ENCODE measurements at places on chromosomes 3 and 15. TPM values are rescaled to one million over a fixed set of nuclear protein-coding genes. Genes with fewer than 3 reads are reported as not detected.

DNA sequence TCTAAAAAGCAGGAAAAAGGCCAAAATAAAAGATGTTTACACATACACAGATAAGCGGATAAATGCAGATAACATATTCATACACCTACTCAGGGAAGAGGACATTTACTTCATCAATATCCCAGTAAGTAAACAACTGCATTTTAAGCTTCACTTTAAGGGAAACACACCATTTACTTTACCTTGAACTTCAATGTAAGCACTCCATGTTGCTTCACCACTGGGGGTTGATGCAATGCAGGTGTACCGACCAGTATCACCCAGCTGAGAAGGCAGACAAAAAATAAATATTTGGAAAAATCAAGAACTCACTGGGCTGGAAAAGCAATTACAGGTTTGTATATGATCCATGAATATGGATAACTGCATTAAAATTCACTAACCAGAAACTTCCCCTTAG lies 1099.5 kb downstream of the ROBO1 start:
- no peak for ATAC-seq

GRCh38 chr3:119834754-119835370 lies 53.0 kb downstream of the NR1I2 start:
- ATAC-seq, result peak; percentile 73

DNA sequence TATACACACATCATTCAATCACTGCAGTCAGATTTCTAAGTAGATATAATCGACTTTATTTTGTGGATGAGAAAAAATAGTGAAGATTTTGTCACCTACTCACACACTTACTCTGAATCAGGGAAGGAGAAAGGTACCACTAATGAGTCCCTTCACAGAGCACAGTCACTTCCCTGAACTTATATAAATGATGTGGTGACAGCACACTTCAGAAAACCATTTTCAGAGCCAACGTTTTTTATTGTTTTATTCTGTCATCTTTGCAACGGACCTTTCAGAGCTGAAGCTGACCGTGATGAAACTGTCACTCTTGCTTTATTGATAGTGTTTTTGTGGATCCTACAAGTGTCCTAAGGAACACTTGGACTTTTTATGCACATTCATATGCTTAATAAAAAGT lies 956.6 kb downstream of the SQOR start:
- ATAC-seq, result no peak

GRCh38 chr15:82792068-82792467 lies 13.8 kb downstream of the FSD2 start:
- peak; percentile 39 for ATAC-seq

- ATAC-seq, result no peak
Measured at GRCh38 chr3:33103480-33103879, 6.5 kb upstream of the GLB1 start.

GRCh38 chr3:71051893-71052687 lies 531.4 kb downstream of the FOXP1 start:
- ATAC-seq, result no peak

The HRG gene
- total RNA-seq, result not detected

The ROBO2 gene
- not detected for total RNA-seq

The GDPGP1 gene
- 9.4 TPM for total RNA-seq

The LTF gene
- total RNA-seq, result not detected

The IQCF5 gene
- not detected for total RNA-seq

The A4GNT gene
- total RNA-seq, result not detected
